ENCODE measurements at places on chromosomes 16 and 17. TPM values are rescaled to one million over a fixed set of nuclear protein-coding genes. Genes with fewer than 3 reads are reported as not detected.

Gene CCL18
- total RNA-seq: 11.1 TPM

Gene CEMP1
- total RNA-seq: 0.29 TPM

Gene ZSCAN10
- total RNA-seq: not detected

Gene PRSS53
- 1.2 TPM for total RNA-seq

Gene GSG1L
- total RNA-seq: 0.21 TPM
